ENCODE measurements at places on chromosomes 12 and 14.

GRCh38 chr12:63909746-63910145, 65.2 kb downstream of the SRGAP1 start:
- no peak for DNase-seq

DNA sequence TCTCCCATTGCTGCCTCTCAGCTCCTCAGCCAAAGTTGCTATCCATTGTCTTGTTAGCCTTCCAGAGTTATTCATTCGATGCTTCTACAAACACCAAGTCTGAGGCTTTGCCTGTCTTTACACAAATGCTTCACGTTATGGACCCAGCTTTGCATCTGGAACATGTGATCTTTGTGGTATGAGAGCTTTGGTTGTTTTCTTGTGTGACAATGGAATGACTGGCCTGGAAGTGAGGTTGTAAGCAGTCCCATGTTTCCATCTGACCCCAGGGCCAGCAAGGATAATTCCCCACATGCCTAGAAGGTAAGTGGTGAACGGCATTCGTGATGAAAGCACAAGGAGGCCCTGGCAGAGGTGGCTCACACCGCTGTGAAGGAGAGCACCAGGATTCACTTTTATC, 866.7 kb upstream of the TMEM132C start:
- DNase-seq, result no peak

- DNase-seq, result no peak
Measured at GRCh38 chr12:87671757-87672156, 357.4 kb downstream of the C12orf50 start.

- DNase-seq, result no peak
Measured at GRCh38 chr14:101276309-101277091, 284.8 kb upstream of the DIO3 start.

GRCh38 chr12:94070520-94070919, 77.9 kb upstream of the PLXNC1 start:
- no peak for DNase-seq

GRCh38 chr12:49296836-49297694, 2.1 kb downstream of the PRPH start:
- DNase-seq, result peak; percentile 43

DNA sequence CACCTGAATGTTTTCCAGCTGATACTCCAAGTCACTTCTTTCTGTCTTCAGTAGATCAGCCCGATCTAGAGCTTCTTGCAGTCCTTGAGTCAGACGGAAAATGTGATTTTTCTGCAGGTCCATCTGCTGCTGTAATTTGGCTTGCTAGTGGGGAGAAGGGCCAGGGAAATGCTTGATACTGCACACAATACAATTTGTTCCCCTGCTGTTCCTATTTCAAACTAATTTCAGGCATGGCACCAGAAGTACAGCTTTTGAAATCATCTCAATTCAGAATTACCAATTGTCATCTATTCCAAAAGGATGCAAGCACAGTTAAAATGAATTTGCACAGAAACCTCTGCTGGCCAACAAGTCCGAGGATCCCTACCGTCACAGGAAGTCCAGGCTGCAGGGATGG, 53.4 kb downstream of the PRKAB1 start:
- no peak for DNase-seq

DNA sequence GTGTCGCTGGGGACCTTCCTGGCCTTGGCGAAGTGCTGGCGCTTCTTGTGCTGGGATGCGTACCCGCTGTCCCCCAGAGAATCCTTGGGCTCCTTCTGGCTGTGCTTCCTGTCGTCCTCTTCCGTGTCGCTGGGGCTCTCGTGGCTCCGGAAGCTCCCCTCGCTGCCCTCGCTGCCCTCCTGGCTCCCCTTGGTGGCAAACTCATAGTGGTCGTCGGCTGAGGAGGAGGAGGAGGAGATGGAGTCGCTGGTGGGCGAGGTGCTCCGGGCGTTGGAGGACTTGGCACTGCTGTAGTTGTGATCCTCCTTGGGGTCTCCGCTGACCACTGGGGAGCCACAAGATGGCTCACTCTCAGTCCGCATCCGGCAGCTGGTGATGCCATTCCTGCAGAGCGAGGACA, 254.4 kb downstream of the FOXN3 start:
- no peak for DNase-seq

DNA sequence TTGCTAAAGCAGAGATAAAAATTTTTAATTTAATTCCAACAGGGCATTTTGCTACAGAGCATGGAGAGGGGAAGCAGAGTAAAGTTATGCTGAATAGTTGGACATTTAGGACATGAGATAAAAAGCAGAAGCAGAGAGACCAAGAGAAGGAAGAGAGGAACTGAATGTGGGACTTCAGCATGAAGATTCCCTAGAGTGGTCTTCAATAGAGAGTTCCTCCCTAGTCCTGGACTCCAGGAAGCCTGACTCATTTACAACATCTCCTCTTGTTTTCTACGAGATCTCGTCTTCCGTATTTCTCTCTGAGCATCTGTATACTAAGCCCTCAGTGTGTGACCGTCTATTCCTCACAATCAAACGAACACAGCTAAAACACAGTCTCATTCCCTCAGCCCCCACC, 35.2 kb upstream of the IFT81 start:
- no peak for DNase-seq

DNA sequence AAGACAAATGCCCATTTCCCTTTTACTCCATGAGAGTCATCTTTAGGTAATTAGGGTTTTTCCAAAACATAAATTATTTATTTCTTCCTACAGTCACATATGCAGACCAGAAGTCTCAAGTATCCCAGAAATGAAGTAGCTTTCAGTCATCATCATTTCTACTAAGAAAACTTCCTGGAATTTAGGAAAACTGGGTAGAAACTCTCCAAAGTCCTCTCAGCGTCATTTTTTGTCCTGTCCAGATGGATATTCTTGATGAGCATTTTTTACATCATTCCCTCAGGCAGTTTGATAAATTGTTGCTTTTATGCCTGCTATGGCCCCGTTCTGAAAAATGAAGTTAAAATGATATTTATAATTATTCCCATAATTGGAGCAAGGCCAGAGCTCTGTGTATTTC, 93.9 kb upstream of the DCN start:
- no peak for DNase-seq

- DNase-seq, result no peak
Measured at GRCh38 chr12:46304070-46304469, 35.2 kb upstream of the SLC38A1 start.

- DNase-seq, result no peak
Measured at GRCh38 chr12:87812030-87812429, 217.2 kb downstream of the C12orf50 start.

DNA sequence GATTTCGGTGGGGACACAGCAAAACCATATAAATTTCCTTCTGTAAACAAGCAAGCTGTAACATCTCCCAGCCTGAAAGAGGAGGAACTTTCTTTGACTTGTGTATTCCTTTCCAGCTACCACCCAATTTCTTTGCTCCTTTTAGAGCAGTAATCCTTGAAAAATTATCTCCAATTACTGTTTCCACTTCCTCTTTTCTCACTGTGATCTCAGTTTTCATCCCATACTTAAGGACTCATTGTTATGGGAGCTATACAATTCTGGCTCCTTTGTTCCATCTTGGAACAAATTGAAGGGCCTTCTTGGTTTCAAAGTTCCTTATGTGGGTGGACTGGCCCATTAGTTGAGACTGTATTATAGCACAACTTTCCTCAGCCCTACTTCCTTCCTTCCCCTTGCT, 152.6 kb downstream of the AKAP6 start:
- no peak for DNase-seq

GRCh38 chr12:107448198-107448597, 237.4 kb upstream of the PWP1 start:
- no peak for DNase-seq

DNA sequence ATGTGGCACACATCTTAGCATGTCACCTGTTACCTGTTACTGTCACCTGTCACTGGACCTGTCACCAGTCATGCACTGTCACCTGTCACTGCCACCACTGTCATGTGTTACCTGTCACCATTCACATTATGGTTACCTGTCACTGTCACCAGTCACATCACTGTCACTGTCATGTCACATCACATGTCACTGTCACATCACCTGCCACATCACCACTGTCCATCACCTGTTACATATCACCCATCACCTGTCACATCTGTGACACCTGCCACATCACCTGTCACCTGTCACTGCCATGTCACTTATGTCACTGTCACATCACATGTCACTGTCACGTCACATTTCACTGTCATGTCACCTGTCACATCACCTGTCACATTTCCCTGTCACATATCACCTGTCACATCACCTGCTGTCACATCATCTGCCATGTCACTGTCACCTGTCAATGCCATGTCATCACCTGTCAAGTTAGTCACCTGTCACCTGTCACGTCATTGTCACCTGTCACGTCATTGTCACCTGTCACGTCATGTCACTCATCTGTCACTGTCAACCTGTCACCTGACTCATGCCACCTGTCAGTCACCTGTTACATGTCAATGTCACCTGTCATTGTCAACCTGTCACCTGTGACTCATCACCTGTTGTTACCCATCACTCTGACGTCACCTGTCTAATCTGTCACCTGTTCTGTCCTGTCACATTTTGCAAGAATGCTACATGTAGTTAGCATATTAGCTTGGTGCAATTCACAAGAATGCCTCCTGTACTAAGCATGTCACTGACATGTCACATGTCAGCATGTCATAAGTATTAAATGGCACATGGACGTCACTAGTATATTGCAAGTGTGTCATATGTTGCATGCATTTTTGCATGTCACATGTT, 29.0 kb upstream of the TESC start:
- no peak for DNase-seq

- DNase-seq, result no peak
Measured at GRCh38 chr12:52337054-52337453, 15.9 kb upstream of the KRT83 start.

DNA sequence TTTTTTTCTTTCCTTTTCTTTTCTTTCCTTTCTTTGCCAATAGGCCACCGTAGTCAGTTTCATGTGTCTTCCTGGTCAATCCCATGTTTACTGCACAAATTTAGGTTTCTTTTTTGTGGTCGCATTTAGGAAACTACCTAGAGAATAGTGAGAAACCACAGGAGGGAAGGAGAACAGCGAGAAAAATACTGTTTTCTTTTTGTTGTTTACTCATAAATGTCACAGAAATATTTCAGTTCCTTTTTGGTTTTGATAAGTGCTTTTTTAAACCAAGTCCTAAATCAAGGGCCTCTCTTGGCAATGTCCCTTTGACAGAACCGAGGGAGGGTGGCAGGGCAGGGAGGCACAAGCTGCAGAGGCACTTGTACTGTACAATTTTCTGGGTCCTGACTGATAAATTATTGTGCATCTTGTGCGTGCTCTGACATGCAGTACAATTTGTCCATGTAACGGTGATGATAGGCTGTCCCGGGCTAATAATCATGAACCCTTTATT, 326.1 kb downstream of the CACNA1C start:
- no peak for DNase-seq

- DNase-seq, result no peak
Measured at GRCh38 chr14:77654001-77654441, 37.6 kb upstream of the SPTLC2 start.

- no peak for DNase-seq
Measured at GRCh38 chr14:105026033-105026785, 5.3 kb upstream of the CDCA4 start.

DNA sequence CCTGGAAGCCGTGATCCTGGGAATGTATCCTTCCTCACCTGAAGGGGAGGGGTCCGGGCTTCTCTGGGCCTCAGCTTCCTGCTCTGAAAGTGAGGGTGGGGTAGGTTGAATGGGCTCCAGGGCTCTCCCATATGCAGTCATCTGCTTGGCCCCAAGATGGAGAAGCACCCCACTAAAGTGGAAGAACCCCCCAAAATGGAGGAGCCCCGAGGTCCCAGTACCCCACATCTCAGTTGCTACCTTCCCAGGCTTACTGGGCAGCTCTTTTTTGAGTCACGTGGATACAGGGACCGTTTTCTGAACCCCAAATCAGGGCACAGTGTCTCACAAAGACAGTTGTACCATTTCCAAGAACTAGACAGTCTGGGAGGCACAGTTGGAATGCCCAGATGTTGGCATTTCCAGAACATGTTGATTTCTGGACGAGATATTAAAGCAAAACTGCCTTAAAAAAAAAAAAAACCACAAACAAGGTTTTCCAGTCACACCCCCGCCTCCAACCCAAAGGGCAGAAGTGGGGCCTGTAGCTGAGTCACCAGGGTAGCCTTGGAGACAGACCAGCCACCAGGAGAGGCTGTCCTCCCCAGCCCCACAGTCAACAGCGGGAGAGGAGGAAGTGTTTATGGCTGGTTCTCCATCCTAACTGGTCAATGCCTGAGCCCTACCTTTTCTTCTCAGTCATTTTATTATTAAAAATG, 12.1 kb downstream of the VASH1 start:
- peak; percentile 32 for DNase-seq

- no peak for DNase-seq
Measured at GRCh38 chr14:84125676-84126075, 1404.3 kb upstream of the FLRT2 start.

DNA sequence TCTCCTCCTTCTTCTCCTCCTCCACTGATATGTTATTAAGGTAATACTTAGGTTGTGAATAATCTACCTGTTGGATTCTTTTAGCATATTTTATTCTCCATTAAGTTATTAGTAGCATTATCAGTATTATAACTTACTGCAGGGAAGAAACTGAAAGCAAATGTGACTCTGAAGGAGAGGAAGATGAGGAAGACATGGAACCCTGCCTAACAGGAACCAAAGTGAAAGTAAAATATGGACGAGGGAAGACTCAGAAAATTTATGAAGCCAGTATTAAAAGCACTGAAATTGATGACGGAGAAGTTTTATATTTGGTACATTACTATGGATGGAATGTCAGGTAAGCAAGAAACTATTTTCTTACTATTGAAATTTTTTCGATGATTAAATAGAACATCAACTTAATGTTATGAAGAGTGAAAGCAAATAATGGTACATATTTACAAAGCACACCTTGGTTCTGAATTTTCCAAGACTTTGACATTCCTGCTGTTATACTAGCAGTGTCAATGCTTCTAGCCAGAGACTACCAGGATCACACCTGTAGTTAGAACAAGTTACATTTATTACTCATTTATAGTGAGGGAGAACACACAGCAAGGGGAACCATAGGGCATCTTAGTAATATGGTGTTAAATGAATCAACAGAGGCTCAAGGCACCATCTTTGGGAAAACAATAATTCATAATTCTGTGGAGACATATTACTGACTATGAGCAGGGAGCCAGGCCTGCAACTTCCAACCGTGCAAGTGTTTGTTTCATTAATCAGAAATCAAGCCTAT, 42.0 kb upstream of the TOMM20L start:
- no peak for DNase-seq

- DNase-seq, result no peak
Measured at GRCh38 chr12:103667125-103667524, 80.1 kb downstream of the STAB2 start.

GRCh38 chr12:108803428-108804105, 53.8 kb downstream of the SSH1 start:
- peak; percentile 80 for DNase-seq
